ENCODE measurements at places on chromosomes 13 and 19.

GRCh38 chr13:39601636-39602035 is 1.4 kb downstream of the LHFPL6 start:
- DNase-seq, result no peak

GRCh38 chr13:103078158-103078557 is 11.9 kb upstream of the SLC10A2 start:
- DNase-seq, result no peak

- no peak for DNase-seq
Observed at GRCh38 chr19:6685482-6685881, 15.5 kb upstream of the TNFSF14 start.

GRCh38 chr13:87444135-87444534 is 227.0 kb upstream of the SLITRK5 start:
- DNase-seq, result no peak

- no peak for DNase-seq
Observed at GRCh38 chr19:37698216-37698615, 21.3 kb downstream of the ZNF607 start.

GRCh38 chr19:3409346-3410064 is 43.1 kb downstream of the NFIC start:
- no peak for DNase-seq

- DNase-seq, result no peak
Observed at GRCh38 chr13:73223372-73223781, 164.6 kb downstream of the KLF5 start.

GRCh38 chr13:108919036-108919907 is 289.9 kb downstream of the MYO16 start:
- no peak for DNase-seq

GRCh38 chr13:102145750-102146149 is 256.1 kb downstream of the FGF14 start:
- DNase-seq, result no peak

- no peak for DNase-seq
Observed at GRCh38 chr19:46551164-46551563, 50.0 kb upstream of the CALM3 start.

DNA sequence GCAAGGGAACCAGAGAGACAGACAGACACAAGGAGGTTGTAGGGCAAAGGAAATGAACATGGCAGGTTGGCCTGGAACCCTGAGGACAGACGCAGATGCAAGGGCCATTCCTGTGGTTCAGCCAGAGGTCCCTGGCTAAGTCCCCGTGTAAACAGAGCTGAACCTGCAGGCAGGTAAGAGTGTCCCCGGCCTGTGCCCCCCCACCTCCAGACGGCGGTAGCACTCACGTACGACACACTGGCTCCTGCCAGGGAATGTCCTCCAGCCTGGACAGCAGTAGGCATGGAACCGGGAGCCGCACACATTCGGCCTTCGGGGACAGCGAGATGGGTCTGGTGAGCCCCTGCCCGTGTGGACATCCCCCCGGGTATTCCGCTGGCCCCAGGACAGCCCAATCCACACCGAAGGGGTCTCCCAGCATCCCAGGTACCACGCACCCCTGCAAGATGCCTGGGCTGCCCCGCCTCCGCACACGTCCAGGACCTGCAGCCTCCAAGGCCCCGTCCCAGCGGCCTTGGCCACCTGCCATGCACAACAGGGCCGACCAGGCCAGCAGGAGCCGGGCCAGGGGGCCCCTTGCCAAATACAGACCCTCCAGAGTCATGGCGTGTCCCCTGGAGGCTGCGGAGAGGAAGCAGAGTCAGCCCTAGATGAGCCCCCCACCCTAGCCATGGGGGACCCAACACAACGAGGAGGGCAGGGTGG is 2.4 kb downstream of the FBN3 start:
- peak; percentile 40 for DNase-seq

- DNase-seq, result no peak
Observed at GRCh38 chr13:110220471-110220870, 86.5 kb downstream of the COL4A1 start.

GRCh38 chr13:85582890-85583289 is 216.3 kb downstream of the SLITRK6 start:
- DNase-seq, result no peak

GRCh38 chr13:93505104-93505952 is 278.7 kb downstream of the GPC6 start:
- DNase-seq, result no peak

DNA sequence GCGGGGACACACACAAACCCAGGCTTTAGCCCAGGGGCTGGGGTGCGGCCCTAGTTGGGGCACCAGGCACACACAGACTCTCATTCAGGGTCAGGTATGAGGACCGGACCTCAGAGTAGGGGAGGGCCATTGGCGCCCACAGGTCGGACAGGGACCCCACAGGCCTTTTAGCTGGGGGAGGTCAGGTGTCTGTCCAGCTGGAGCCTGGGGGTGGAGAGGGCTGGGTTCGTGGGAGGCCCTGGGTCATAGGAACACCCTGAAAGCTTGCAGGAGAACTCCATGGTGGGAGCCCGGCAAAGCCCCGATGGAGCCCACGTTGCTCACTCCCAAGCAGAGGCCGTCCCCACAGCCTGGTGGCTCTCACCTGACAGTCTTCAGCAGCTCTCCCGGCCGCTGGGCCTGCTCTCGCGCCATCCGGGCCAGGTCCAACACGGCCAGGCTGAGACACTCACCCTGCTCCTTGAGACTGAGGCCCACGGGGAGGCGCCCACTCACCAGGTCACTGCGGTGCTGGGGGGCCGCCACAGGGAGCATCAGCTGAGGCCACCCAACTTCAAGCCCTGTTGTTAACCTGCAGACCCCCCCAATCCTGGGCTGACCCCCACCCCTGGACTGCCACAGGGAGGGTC is 5.0 kb downstream of the JAK3 start:
- no peak for DNase-seq

DNA sequence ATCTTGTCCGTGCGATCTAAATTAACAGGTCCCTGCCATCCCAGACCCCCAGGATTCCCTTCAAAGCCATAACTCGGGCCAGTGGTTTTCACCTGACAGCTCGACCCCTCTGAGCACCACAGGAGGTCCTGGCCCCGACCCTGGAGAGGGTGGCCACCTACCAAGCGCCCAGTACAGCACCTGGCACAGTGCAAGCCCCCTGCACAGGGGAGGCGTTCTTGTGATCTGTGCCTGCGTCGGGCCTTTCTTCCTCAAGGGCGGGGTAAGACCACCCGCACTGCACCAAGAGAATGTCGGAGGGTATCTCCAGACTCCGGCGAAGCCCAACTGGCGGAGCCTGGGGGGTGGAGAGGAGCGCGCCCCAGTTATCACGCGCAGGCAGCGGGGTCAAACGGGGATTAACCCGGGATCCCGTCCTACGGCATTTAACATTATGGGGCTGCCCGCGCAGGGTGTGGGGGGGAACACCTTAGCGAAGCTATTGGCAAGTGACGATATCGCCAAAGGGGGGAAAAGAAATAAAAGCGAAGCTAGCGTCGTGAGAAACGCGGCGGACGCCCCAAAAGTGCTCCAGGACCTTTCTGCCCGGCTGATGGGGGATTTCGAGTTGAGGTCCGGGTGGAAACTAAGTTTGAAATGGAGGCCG is 1.3 kb upstream of the HNRNPL start:
- no peak for DNase-seq

- no peak for DNase-seq
Observed at GRCh38 chr19:38848299-38849146, 1.3 kb downstream of the HNRNPL start.

GRCh38 chr13:73778242-73778864 is 355.9 kb downstream of the KLF12 start:
- no peak for DNase-seq

- no peak for DNase-seq
Observed at GRCh38 chr13:75139291-75139690, 342.7 kb downstream of the TBC1D4 start.

- no peak for DNase-seq
Observed at GRCh38 chr13:48942131-48942530, 33.6 kb upstream of the FNDC3A start.

- DNase-seq, result no peak
Observed at GRCh38 chr13:110299283-110299840, 7.6 kb downstream of the COL4A1 start.

- no peak for DNase-seq
Observed at GRCh38 chr13:94329754-94330551, 149.5 kb downstream of the DCT start.

GRCh38 chr13:96851856-96852445 is 142.3 kb downstream of the OXGR1 start:
- no peak for DNase-seq

GRCh38 chr13:53405616-53406015 is 377.0 kb downstream of the OLFM4 start:
- DNase-seq, result no peak

- no peak for DNase-seq
Observed at GRCh38 chr13:62158520-62158919, 742.9 kb upstream of the PCDH20 start.

DNA sequence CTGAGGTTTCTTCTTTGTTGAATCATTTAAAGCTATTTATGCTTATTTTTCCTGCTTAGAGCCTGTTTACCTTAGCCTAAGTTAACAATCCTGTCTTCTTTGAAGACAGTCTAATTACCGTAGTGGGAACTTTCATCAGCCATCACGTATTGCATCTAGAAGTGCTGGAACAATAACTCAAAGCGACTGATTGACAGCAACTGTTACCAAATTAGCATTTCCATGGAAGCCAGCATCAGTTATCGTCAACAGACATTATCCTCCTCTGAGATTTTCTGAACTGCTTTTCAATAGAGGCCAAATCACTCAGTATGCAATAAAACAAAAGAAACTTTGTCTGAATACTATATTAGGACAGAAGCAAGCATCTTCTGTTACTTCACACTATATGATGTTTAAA is 433.3 kb upstream of the SLITRK1 start:
- DNase-seq, result no peak
